ENCODE measurements at places on chromosomes 11 and 22.
A peak's percentile ranks its signal among the peaks of the same experiment; 100 is the strongest.

DNA sequence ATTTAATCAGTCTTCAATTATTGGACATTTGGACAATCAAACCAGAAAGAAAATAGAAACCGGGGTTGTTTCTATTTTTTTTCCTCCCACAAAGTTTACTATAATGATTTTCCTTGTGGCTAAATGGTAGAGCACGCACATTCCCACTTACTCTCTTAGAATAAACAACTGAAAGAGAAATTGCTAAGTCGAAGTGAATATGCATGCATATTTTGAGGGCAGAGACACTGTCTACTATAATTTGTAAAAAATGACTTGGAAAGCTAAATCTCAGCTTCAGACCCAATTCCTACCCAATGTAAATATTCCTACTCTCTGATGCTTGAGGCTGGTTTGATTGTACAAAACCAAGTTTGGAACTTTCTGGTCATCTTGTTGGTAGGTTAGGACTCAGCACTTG lies 66.7 kb upstream of the PAX6 start:
- no peak for DNase-seq

- DNase-seq = no peak
Observed at GRCh38 chr22:25572708-25573171, 8.3 kb downstream of the GRK3 start.

DNA sequence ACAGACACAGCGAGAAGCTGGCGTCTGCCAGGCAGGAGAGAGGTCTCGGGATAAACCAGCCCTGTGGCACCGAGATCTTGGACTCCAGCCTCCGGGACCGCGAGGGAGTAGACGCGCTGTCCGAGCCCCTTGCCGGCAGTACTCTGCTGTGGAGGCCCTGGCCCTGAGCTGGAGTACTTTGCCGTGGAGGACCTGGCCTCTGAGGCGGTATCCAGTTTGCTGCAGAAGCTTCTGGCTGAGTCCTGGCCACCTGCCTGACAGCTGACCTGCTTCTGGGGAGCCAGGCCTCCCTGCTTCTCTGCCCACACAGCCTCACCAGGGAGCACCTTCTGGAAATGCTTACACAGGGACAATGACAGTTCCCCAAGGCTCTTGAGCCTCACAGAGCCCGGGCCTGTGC lies 31.6 kb upstream of the CARS1 start:
- no peak for DNase-seq

DNA sequence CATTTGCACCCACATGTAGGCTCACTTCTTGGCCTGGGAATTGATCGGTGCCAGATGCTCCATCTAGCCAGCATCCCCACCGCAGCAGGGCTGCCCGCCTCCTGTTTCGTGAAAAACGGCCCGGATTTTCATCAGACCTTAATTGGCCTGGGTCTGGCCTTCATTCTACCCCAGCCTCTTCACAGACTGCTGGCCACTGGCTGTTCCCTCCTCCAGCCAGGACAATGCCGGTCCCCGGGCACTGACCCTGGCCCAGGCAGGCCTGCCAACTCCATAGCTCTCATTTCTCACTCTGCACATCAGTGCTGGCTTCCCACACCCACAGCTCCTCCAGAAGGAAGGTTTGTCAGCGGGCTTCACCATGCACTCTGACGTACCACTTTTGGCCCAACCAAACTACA lies 27.9 kb downstream of the TIMP3 start:
- DNase-seq = no peak

- DNase-seq = no peak
Observed at GRCh38 chr11:61868571-61869428, 22.5 kb downstream of the FADS3 start.

DNA sequence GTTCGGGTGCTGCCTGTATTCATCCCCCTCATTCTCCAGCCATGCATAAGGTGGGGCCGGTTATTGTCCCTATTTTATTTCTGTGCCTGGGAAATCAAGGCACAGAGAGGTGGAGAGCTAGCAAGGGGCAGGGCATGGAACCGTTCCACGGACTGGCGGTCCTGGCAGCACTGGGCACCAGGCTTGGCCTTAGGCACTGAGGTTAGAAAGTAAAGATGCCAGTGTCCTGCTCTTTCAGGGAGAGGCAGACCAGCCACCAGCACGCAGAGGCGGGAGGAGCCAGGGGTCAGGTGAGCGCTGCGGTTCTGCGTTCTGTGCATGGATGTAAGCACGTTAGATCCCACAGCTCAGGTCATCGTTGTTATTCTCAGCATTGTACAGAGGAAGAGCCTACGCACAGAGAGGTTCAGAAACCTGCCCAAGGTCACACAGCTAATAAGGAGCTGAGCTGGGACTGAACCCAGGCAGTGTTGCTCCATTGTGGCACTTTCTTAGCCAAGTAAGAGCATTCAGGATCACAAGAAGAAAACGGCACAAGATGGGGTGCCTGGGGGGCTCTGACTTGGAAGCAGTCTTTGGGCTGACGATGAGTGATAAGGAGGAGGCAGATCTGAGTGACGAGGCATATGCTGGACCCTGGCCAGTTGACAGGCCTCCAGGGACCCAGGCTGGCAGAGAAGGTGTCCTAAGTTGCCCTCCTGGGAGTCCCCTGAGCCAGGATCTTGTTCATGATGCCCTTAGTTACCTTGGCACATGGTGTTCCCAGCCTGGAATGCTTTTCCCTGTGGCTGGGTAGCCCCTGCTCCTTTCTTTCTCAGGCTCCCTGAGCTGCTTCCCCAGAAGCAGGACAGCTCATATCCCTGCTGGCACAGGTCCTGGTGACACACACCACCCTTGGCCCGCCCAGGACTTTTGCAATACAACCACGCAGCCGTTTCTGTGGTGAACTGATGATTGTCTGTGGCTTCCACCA lies 41.1 kb downstream of the OSBPL5 start:
- no peak for DNase-seq

DNA sequence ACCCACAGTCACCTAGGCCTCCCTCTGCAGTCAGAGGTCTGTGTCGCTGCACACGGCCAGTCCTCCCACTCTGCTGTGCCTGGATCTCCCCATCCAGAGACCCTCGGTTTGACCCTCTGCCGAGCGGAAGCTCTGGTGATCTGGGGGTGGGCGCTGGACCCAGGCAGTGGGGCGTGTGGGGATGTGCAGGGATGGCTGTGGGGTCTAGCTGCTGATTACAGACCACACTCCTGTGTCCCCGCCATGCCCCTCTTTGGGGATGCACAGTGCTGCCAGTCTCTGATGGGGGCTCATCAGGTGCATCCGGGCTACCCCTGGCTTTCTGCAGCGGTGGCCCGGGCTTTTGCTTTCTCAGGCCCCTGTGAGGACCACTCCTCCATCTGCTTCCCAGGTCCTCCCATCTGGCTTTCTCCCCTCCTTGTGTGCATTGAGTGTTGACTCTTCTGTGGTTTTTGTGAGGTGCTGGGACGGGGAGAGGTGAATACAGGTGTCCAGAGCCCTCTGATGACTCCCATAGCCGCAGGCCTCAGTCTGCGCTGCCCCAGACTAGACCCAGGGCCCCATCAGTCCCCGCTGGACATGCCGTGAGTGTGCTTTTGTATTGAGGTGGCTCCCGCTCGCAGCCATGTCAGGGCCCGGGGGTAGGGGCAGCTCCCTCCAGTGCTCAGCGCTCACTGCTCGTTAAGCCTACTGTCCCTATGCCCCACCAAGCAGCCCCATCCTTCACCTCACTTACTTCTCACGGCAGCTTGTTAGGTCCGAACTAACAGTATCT lies 251.6 kb downstream of the TBC1D22A start:
- no peak for DNase-seq

- DNase-seq = no peak
Observed at GRCh38 chr22:20174785-20175596, 24.1 kb upstream of the CCDC188 start.

DNA sequence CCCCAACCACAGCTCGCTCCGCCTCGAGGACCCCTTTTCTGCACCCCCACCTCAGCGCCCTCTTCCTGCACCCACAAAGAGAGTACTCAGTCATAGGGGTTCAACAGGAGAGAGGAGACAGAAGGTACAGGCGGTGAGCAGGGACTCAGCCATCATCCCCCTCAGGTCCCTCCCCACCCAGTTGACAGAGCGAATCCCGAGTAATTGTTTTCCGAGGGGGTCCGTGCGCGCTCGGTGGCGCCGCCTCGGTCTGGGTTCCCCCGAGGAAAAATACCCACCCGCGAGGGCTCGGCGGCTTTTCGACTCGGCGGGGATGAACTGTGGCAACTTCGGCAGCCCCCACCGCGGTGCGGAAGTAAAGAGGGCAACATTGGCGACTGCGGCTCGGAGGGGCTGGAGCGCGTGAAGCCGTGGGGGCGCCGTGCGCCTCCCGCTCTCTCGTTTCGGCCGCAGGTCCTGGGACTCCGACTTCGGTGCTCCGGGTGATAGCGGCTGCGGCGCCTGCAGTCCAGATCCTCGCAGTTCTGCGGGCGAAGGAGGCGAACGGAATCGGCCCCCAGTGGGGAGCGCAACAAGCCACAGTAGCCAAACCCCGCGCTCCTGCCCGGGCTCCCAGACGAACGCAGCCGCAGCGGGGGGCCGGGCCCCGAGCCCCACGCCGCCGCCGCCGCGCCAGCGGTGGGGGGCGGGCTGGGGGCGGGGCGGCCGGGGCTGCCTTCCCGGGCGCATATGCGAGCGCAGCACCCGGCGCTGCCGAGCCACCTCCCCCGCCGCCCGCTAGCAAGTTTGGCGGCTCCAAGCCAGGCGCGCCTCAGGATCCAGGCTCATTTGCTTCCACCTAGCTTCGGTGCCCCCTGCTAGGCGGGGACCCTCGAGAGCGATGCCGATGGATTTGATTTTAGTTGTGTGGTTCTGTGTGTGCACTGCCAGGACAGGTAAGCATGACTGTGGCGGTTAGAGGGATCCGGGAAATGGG lies at the start of gene NELL1:
Gene NELL1, plus strand, starts transcription at position 743 of the 976 bp plus-strand sequence.
- DNase-seq = no peak

DNA sequence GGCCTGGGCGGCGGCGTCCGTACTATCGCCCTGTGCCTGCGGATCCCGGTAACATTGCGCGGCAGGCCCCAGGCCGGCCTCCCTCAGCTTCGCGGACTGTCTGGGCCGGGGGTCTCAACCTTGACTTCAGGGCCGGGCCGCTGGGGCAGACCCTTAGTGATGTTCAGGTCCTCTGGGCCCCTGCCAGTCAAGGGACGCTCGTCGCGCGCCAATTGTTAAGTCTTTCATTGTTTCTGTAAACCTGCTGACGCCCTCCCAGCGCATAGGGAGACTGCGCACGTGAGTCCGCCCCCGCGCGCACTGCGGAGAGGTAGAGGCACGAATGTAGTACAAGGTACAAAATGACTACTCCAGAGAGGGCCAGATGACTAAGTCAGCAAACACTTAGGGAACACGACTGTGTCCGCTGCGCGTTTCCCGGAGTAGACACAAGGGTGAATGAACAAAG lies 451 bp upstream of the HDHD5 start:
- peak; percentile 24 for DNase-seq

DNA sequence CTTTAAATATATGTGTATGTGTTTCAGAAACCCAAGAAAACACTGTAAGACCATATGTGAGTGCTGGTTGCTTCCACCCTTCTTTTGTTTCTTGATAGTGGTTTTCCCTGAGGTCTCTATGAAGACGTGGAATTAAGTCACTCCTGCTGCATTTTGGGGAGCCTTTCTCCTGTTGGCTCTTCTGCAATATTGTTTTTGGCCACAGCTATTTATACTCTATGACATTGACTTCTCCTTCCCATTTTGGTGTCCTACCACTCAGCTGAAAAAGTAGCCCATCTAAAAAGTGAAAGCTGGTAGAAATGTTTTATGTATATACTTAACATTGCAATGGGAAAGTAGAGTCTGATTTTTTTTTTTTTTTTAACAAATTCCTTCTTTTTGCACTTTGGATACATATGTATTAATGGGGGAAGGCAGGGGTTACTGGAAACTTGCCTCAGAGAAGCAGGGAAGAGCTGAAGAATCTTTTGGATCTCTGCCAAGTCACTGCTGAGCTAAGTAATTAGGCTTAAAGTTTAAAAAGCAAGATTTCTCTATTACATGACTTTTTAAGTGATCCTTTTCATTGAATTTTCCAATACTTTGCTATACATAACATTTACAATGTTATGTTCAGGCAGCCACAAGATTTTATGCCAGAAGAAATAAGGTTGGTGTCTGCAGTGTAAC lies 1.8 kb downstream of the TTC17 start:
- no peak for DNase-seq

DNA sequence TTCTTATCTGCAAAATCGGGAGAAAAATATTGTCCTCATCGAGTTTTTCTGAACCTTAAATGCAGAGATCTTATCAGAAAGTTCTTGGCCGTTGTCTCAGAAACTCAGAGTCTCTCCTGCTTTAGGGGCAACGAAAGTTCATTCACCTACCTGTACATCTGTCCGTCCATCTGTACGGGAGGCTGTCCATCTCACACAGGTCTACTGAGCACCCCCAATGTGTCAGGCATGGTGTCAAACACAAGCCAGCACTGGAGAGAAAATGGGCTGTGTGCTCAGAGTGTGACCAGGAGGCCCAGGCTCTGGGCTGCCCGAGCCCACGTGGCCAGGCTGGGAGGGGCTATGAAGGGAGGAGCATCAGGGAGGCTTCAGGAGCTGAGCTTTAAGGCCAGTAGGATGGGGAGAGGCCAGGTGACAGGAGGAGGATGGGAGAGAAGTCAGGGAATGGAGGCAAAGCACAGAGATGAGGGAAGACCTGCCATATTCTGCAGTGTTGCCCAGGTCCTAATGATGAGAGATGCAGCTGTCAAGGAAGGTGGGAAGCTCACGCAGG lies 62.4 kb upstream of the MYEOV start:
- DNase-seq = no peak

- no peak for DNase-seq
Observed at GRCh38 chr11:77656362-77656761, 18.8 kb upstream of the CLNS1A start.

DNA sequence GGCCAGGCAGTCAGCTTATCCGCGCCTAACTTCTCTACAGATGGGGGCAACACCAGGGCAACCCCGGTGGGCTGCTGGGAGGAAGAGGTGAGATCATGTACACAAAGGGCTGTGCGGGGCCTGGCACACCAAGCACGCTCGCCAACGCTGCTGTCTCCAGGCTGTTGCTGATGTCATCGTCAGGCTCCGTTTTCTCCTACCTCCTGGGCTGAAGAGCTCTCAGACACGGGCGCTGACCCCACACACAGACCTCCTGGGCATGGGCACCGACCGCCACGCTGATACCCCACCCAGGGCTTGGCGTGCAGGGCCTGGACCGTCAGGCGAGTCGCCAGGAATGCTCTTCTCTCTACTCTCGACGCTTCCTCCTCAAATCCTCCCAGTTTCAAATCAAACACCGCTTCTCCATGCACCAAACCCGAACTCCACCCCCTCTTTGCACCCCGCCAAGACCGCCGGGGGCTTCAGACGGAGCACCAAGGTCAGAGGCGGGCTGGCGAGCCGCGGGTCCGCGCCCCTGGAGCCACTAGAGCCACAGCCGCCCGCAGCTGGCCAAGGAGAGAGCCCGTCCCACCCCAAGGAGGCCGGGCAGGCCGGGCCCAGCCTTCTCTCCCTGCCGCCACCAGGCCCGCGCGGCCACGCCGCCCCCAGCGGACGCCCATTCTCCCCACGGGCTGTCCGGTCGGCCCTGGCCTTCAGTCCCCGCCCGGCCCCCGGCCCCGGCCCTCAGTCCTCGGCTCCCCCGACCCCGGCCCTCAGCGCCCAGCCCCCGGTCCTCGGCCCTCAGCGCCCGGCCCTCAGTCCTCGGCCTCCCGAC lies 772 bp downstream of the SBF1 start:
- no peak for DNase-seq

GRCh38 chr11:117713538-117713991 lies 83.5 kb downstream of the DSCAML1 start:
- DNase-seq = no peak

- DNase-seq = no peak
Observed at GRCh38 chr11:134939905-134940304, 527.9 kb upstream of the B3GAT1 start.

Measured in foreskin melanocyte (primary cell).